Peyer's patch (tissue), 4 donors: ENCODE measurements at places on chromosomes 16 and 17.

GRCh38 chr16:24853830-24854229 is 8.1 kb downstream of the SLC5A11 start:
- no peak for DNase-seq
- H3K27me3 ChIP-seq = no peaks in the 10 kb centered on the region
- no peaks in the 10 kb centered on the region for H3K4me1 ChIP-seq
- no peak overlapping the region for H3K4me3 ChIP-seq

DNA sequence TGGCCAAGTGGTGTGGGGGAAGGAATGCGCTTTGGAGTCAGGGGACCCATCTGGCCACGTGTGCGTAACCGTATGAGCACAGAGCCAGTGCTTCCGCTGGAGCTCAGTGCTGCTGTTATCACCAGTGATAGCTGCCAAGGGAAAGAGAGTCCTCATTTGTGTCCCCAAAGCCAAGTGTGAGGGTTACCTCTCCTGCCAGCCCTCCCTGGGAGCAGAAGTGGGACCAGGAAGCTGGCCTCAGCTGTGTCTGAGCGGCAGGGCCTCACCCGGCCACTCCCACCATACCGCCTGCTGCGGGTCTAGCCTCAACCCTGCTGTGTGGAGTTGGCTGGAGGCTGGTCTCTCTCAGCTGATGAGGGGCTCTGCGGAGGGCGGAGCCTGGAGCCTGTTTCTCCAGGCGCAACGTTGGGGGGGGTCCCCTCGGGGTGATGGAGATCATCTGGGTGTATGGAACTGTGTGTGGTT is 44.5 kb downstream of the MEAK7 start:
- H3K4me3 ChIP-seq = no peak overlapping the region
- H3K4me1 ChIP-seq = no peaks in the 10 kb centered on the region
- H3K27ac ChIP-seq = no peak overlapping the region
- H3K27me3 ChIP-seq = no peaks in the 10 kb centered on the region

GRCh38 chr17:42125565-42125964 is 3.0 kb downstream of the HSPB9 start:
- no peak for DNase-seq
- H3K27ac ChIP-seq = no peak overlapping the region
- no peak overlapping the region for H3K4me3 ChIP-seq
- no peaks in the 10 kb centered on the region for H3K27me3 ChIP-seq

DNA sequence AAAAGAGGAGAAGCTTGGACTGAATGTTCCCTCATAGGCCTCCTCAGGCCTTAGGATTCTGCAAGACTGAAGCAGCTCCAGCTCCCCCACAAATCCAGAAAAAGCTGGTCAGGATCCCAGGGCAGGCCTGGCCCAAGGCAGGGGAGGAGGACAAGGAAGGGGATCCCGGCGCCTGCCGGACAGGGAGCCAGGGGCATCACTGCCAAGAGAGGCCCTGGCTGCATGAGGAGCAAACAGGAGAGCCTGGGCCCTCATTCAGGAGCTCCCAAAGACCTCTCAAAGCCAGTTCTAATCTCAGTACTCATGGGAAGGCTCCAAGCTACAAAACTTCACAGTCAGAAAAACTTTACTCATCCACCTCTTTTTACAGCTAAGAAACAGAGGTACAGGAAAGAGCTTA is 67.3 kb downstream of the ZNF423 start:
- H3K27me3 ChIP-seq = no peaks in the 10 kb centered on the region
- H3K4me3 ChIP-seq = no peak overlapping the region
- H3K27ac ChIP-seq = peak overlapping the region; percentile 41
- DNase-seq = no peak
- no peaks in the 10 kb centered on the region for H3K4me1 ChIP-seq
- no peaks in the 10 kb centered on the region for H3K36me3 ChIP-seq

GRCh38 chr16:83912519-83913244 is 13.8 kb downstream of the MLYCD start:
- no peak for DNase-seq
- H3K27me3 ChIP-seq = no peaks in the 10 kb centered on the region
- peaks cover 7% of the 10 kb centered on the region for H3K36me3 ChIP-seq
- no peak overlapping the region for H3K27ac ChIP-seq
- H3K4me1 ChIP-seq = no peaks in the 10 kb centered on the region

DNA sequence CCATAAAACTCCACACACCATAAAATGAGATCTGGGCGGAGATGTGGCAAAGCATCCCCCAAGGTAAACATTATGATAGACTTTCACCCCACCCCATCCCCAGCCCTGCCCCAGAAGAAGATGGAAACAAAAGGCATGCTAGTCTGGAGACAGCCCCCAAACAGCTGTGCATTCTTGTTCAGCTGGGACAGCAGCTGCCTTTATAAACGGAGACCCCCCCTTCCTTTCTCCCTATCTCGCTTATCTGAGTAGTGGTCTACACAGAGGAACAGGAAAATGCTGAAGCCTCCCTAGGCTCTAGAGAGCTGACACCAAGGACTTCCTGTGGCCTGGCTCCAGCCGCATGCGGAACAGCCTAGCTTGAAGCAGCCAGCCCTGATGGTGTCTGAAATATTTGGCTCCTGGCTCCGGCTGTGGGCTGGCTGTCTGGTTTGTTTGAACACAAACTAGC is 190.3 kb upstream of the ANKFN1 start:
- H3K4me3 ChIP-seq = no peak overlapping the region
- no peak for DNase-seq
- no peaks in the 10 kb centered on the region for H3K27me3 ChIP-seq
- H3K27ac ChIP-seq = no peak overlapping the region

DNA sequence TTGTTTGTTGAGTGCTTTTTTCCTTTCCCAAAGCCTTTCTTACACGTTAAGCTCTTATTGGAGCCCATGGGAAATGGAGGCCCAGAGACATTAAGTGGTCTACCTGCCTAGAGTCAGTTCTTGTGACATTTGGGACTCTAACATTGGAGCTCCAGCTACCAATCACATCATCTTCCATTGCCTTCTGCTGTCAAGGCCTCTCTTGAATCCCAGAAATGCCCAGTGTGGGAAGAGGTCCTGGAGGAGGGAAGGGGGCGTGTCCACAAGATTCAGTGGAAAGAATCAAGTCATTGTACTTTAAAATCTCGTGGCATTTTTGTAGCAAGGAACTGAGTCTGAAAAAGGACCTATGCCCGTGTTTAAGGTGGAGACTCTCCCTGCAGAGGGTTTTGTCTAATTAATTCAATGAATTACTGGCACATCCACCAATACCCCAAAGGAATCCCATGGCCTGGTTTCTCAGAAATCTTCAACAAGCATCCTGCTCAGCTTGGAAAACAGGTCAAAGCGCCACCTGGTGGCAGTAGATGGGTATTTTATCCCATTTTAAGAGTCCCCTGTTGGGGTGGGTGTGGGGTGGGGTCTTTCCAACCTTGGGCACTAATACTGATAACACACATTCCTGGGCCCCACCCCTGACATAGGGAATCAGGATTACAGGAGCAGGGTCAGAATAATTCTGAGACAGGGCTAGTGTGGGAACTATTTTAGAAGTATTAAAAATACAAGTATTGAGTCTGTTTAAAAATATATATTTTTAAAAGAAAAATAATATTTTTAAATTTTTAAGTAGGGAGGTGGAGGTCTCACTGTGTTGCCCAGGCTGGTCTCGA is 24.6 kb downstream of the GPT2 start:
- H3K27me3 ChIP-seq = no peaks in the 10 kb centered on the region
- DNase-seq = peak; percentile 74
- H3K4me1 ChIP-seq = no peaks in the 10 kb centered on the region
- no peak overlapping the region for H3K4me3 ChIP-seq
